Left renal pelvis (tissue), 4 donors: ENCODE measurements at places on chromosomes 7 and 10. TPM values are rescaled to one million over a fixed set of nuclear protein-coding genes. Genes with fewer than 3 reads are reported as not detected.

GRCh38 chr10:25174461-25175230 is at the start of gene GPR158:
GPR158 (plus strand) TSS chr10:25175001; CDS start chr10:25175421, 420 bp downstream.
- DNase-seq = peak; percentile 88

- no peak for DNase-seq
These were observed 262.5 kb upstream of the SORCS1 start for GRCh38 chr10:107427016-107427415.

GPRIN2 gene
- polyA plus RNA-seq = 2.7 TPM

DNA sequence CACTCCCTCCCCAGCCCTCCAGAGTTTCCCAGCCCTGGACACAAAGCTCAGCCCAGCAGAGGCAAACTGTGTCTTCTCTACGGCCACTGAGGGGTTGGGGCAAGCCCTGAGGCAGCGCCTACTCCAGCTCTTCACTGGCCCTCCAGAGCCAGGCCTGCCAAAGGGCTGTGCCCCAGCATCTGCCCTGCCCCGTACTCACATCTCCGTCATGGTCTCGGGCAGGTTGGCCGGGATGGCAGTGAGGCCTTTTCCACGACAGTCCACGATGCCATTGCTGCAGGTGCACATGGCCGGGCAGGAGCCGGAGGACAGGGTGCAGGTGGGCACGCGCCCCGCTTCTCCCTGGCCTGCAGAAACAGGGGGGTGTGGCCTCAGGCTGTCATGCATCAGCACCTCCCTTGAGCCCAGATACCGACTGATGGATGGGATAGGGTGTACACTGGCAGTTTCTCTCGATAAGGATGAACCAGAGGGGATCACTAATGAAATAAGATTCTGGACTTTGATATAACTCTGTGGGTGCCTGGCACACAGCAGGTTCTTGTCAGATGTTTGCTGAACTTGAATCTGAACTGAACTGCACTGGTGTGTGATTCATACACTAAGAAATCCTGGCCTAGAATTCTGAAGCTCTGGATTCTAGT is 125.2 kb downstream of the SLIT1 start:
- DNase-seq = no peak
